Heart right ventricle (tissue), 16 donors: ENCODE measurements at places on chromosomes 5 and 9. TPM values are rescaled to one million over a fixed set of nuclear protein-coding genes. Genes with fewer than 3 reads are reported as not detected.
A peak's percentile ranks its signal among the peaks of the same experiment; 100 is the strongest.

- no peaks in the 10 kb centered on the region for H3K36me3 ChIP-seq
- no peaks in the 10 kb centered on the region for H3K27me3 ChIP-seq
- H3K4me1 ChIP-seq: peaks cover 54% of the 10 kb centered on the region
- DNase-seq: no peak
Observed at GRCh38 chr9:134066526-134066912, 1.3 kb downstream of the BRD3 start.

Gene ANP32B
- polyA plus RNA-seq: 67.8 TPM

DNA sequence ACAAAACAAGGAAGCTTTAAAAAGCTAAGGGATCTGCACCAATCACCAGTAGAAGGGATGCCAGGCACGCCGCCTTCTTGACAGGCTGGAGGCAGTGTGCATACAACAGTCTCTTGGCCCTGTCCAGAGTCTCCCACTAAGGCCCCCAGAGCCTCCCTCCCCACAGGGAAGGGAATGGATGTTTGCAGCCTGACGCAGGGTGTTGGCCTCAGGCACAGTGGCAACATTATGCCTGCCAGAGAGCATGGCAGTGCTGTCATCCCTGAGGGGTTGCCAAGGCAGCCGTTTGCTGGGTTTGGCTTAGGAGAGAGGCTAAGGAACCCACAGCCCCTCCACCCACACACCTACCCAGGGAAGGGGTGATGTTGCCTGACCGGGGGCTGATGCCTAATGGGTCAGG, 4.8 kb downstream of the HBEGF start:
- no peaks in the 10 kb centered on the region for H3K27me3 ChIP-seq
- DNase-seq: peak; percentile 80
- peak overlapping the region; percentile 74 for H3K27ac ChIP-seq
- peak overlapping the region; percentile 9 for H3K4me3 ChIP-seq
- H3K36me3 ChIP-seq: no peaks in the 10 kb centered on the region

- no peaks in the 10 kb centered on the region for H3K4me1 ChIP-seq
- DNase-seq: no peak
- H3K27me3 ChIP-seq: peaks cover 42% of the 10 kb centered on the region
- no peak overlapping the region for H3K4me3 ChIP-seq
Observed at GRCh38 chr5:1378096-1378495, 33.2 kb upstream of the CLPTM1L start.
